ENCODE measurements at places on chromosomes 4 and X.

DNA sequence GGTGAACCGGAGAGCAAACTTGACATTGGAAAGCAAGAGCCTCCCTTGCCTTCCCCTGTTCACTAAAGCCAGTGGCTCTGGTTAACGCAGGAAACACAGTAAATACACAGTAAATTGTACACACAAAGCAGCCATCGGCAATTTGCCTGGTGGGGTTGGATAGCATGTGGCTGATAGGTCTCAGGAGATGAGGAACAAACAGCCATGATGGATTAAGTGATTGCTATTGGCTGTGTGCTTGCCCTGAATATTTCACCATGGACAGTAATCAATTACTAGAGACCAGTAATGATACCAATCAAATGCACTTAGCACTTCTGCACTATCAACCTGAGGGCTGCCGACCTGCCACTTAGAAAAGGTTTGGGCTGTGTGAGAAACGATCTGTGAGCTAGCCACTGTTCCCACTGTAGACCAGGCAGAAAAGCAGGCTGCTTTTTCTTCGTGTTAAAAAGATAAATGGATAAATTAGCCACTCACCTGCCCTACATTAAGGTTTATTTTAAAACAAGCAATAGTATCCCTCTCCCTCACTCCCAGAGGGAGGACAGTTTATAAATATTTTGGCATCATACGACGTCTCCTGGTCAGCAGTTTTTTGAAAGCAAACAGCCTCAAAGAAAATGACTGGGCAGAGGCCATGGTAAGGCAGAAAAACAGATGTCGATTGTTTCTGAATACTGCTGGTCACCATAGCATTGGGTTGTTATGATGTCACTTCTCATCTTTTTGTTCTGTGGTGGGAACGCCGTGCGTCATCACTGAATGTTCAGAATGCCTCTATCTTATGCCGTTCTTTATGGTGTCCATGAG is 167.1 kb downstream of the MAML3 start:
- no peak for DNase-seq

DNA sequence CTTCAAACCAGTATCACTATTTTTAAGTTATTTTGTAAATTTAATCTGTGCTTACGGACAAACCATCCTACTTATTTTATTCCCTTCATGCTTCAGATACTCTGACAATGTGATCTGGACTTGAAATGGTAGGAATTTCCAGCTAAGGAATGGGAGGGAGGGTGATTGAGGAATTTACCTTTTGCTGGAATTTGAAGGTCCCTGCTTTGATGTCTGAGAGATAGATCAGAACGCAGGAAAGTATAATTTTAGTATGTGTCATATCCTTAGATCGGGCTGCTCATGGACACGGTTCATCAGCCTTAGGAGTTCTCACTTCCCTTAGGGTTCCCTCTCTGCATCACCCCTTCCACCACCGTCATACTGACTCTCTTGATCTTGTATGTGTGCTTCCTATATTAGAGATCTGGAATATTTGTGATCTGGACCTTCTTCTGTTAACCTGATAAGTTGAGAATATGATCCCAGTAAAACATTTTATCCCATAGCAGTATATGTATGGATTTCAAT is 16.8 kb downstream of the OCRL start:
- DNase-seq = no peak

DNA sequence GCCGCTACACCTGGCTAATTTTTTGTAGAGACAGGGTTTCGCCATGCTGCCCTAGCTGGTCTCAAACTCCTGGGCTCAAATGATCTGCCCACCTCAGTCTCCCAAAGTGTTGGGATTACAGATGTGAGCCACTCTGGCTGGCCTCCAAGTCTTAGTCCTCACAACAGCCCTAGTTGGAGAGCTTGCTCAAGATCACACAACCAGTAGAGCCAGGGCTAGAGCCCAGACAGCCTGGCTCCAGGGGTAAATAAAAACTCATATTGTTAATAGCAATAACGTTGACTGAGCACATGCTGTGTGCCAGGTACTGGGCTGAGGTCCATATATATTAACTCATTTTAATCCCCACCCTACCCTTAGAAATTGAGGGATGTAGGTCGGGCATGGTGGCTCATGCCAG is 7.3 kb upstream of the JAKMIP1 start:
- no peak for DNase-seq

- DNase-seq = no peak
Measured at GRCh38 chr4:3416270-3416669, 25.5 kb upstream of the HGFAC start.

DNA sequence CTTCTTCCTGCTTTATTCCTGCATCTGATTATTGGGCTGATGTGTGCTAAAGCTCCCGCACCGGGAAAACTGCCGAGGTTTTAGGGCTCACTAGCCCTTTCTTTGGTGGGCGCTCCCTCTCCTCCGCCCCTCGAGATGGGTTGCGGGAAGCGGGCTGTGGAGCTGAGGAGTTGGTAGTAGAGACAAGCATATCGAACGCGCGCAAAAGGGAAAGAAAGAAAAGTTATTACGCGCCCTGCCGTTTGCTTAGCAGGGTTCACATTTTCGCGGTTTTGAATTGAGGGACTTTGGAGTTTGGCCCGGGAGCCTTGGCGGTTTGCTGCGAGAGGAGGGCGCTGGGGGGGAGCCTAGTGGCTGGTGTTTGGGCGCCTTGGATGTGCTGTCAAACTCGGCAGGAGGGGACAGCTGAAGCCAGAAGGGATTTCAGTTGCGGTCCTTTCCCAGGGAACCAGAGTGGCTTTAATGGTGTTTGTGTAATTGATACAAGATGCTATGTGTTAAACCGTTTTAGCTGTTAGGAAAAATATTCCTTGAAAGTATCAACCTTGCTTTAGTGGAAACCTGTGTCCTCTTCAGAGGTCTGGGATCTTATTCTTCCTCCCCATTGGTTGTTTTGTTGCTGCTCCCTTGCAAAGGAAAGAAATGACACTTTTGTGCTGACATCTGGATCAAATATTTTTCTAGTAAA is 1.1 kb downstream of the GAB1 start:
- DNase-seq = peak; percentile 15

DNA sequence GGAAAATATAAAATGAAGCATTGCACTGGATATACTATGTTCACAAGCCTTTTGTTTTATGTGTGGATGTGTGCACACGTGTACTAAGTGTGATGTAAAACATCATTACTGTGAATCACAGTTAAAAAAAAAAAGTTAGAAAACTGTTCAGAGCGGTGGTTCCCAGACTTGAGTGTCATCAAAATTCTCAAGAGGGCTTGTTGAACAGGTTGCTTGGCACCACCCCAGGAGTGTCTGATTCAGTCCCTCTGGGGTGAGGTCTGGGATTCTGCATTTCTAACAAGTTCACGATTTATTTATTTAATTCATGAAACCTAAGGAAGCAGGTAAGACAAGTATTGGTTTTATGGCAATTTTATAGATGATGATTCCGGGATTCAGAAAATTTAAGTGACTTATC is 1.8 kb downstream of the CENPU start:
- peak; percentile 31 for DNase-seq

GRCh38 chr4:172985552-172985951 is 183.1 kb upstream of the GALNT7 start:
- no peak for DNase-seq

- no peak for DNase-seq
Measured at GRCh38 chr4:167183036-167183435, 51.3 kb downstream of the SPOCK3 start.

GRCh38 chr4:20391198-20391597 is 139.5 kb downstream of the SLIT2 start:
- DNase-seq = no peak

DNA sequence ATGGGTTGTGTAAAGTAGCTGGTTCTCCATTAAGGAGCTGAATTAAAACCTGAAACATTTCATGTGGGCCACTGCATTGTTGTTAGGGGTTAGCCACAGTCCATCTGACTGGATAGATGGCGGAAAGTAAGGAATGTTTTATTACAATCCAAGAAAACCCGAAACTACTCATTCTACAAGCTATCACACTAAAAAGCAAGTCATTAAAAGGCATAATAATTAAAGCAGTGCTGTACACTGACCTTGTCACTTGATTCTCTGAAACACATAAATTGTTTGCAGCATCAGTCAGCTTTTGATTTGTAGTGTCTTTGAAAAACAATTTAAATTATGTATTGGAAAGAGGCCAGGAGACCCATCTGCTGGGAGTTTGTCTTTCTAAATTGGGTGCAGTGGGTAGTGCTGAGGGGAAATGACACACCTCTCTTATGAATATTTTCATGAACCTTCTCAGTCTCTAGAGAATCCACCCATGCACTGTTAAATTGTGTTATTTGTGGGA is 75.7 kb upstream of the ANK2 start:
- DNase-seq = no peak

DNA sequence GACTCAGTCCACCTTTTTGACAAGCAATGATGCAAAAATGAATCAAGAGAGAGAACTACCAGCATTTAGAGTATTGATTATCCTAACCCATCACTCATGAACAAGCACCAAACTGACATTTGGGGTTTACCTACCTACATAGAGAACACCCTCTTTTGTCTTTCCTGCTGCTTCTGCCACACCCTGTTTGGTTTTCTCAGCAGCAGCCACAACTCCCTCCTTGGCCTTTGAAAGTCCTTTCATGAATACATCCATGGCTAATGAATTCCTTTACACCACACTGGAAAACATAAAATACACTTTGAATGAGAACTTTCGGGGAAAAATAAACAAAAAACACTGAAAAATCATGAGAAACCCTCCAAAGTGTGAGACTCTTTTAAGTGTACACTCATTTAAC is 1.5 kb downstream of the SNCA start:
- no peak for DNase-seq

DNA sequence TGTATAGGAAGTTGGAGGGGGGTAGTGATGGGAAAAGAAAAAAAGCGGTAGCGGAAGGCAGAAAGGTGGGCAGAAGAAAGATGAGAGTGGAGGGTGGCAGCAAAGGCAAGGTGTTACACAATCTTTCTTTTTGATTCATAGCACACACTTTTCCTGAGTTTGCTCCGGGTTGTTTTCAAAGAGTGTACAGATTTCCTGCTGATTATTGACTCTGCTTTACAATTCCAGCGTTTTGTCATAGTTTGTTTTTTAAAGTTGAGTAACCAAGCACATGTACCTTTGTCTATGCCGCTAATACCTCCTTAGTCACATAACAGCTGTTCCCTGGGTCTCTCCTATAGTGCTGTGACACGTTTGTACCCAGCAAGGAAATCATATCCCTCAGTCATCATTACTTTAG is 50.3 kb downstream of the AGA start:
- DNase-seq = no peak

DNA sequence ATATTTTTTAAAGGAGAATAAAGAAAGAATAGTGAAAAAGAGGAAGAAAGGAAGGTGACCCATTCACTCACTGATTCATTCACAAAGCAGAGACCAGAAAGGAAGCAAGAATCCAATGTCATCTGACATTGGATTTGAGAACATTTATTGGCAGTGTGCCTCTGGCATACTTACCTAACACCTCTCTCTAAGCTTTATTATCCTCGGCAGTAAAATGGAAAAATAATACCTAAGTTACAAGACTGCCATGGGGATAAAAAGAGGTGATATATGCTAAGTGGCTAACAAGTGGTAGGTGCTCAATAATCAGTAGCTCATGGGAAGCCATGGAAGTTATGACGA is 41.6 kb upstream of the PPARGC1A start:
- no peak for DNase-seq

All from activated naive CD4-positive, alpha-beta T cell treated with anti-CD3 and anti-CD28 coated beads for 36 hours (primary cell).